NCI-H748 treated with DMSO at 0.1 percent for 48 hours (cell line): ENCODE measurements at places on chromosomes 3 and 15.

DNA sequence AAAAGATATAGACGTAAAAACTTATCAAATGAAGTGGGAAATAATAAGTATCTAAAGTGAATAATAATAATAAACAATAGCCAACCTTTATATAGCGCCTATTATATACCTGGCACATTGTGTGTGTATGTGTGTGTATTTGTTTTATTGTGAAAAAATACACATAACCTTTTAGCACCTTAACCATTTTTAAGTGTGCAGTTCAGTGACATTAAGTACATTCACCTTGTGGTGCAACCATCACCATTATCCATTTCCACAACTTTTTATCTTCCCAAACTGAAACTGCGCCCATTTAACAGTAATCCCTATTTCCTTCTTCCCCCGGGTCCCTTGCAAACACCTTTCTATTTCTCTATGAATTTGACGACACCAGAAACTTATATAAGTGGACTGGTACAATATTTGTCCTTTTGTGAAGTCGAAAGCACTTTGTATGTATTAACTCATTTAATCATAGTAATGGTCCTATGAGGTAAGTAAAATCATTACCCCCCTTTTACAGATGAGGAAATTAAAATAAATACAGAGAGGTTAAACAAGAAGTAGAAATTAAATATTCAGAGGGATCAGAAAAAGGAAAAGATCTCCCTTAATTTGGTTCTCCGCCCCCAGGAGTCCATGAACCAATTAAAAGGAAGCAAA lies 33.5 kb downstream of the GJD2 start:
- no peak for DNase-seq

- DNase-seq: peak; percentile 39
Measured at GRCh38 chr15:64634576-64635498, 140.6 kb downstream of the RBPMS2 start.

- DNase-seq: peak; percentile 70
Measured at GRCh38 chr3:158991146-158991705, 189.4 kb downstream of the MFSD1 start.

DNA sequence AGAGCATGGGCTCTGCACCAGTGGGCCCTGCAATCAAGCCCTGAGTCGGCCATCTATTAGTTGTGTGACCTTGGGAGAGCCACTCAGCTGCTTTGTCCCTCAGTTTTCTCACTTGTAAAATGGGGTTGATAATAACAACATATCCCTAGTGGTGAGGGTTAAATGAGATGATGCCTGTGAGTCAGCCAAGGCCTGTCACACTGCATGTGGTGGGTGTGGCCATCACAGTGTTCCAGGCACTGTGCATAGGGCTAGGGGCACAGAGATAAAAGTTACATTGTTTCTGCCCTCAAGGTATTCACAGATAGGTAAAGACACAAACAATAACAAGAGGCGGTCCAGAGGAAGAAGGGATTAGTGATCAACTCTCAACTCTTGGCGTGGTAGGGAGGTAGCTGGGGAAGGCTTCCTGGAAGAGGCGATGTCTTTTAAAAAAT lies 19.5 kb downstream of the SMAD6 start:
- no peak for DNase-seq

GRCh38 chr15:25763331-25763751 lies 99.8 kb downstream of the ATP10A start:
- DNase-seq: no peak

- DNase-seq: no peak
Measured at GRCh38 chr15:70293591-70294470, 196.1 kb upstream of the TLE3 start.

- DNase-seq: no peak
Measured at GRCh38 chr15:40182358-40183029, 21.6 kb downstream of the BUB1B start.

- no peak for DNase-seq
Measured at GRCh38 chr3:14608298-14608697, 43.3 kb upstream of the CCDC174 start.

DNA sequence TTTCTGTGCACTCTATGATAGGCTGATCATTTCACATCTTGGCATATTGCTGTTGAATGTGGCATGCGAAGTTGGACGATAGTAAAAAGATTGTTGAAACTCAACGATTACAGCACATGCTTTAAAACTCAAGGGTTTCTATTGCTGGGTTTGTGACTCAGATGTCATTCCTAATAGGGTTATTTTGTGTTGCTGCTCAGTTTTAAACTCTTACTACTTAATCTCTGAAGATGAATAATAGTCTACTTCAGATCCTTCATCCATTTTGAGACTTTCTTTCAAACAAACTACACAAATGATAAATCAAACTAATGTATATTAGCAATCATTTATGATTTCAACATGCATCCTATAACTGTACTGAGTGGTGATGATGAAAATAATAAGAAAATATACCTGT lies 71.3 kb upstream of the MBNL1 start:
- no peak for DNase-seq

DNA sequence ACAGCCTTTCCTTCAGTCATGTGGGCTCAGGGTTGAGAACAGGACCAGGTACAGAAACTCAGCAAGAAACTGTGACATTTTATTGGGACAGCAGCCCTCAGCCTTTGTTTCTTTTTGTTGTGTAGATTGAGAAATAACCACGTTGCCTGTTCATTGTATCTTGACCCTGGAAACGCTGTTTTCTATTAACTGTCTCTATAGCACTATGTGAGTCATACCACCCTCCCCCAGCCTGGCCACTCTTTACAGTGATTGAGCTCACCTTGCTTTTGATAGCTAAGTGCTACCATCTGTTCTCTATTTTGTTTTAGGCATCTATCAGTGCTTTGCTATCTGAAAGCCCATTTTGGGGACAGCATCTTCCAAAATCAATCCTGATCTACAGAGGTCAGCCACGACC lies 127.9 kb downstream of the CD47 start:
- no peak for DNase-seq

- no peak for DNase-seq
Measured at GRCh38 chr3:131962982-131963381, 71.8 kb downstream of the CPNE4 start.

GRCh38 chr3:157551961-157552360 lies 48.7 kb upstream of the VEPH1 start:
- no peak for DNase-seq

- DNase-seq: no peak
Measured at GRCh38 chr15:41487381-41487780, 6.3 kb upstream of the ITPKA start.

GRCh38 chr15:85583923-85584390 lies 203.6 kb downstream of the AKAP13 start:
- no peak for DNase-seq

- no peak for DNase-seq
Measured at GRCh38 chr3:38640661-38641452, 8.6 kb downstream of the SCN5A start.

- no peak for DNase-seq
Measured at GRCh38 chr3:45730409-45731154, 41.4 kb downstream of the SACM1L start.

DNA sequence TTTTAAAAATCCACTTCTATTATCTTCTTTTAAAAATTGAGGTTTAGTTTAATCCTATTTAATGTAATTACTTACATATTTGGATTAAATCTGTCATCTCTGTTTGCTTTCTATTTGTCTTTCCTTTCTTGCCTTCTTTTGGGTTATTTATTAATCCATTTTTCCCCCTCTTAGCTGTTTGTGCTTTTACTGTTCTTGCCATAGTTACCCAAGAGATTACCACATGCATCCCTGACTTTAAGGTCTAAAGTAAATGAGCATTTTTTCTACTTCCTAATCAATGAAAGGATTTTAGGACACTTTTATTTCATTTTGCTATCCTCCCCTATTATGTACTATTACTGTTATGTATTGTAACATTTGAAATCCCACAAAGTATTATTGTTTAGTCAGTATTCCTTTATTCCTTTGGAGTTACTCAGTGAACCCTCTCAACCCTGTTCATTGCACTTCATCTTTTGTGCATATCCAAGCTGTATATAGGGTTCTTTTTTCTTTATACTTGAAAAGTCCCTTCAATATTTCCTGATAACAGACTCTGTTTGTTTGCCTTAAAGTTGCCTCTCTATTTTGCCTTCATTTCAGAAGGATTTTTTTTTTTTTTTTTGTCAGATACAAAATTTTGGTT lies 62.7 kb downstream of the MEF2A start:
- no peak for DNase-seq

GRCh38 chr3:173135059-173135458 lies 6.0 kb downstream of the SPATA16 start:
- no peak for DNase-seq

GRCh38 chr3:195131176-195131575 lies 139.8 kb downstream of the XXYLT1 start:
- DNase-seq: no peak

DNA sequence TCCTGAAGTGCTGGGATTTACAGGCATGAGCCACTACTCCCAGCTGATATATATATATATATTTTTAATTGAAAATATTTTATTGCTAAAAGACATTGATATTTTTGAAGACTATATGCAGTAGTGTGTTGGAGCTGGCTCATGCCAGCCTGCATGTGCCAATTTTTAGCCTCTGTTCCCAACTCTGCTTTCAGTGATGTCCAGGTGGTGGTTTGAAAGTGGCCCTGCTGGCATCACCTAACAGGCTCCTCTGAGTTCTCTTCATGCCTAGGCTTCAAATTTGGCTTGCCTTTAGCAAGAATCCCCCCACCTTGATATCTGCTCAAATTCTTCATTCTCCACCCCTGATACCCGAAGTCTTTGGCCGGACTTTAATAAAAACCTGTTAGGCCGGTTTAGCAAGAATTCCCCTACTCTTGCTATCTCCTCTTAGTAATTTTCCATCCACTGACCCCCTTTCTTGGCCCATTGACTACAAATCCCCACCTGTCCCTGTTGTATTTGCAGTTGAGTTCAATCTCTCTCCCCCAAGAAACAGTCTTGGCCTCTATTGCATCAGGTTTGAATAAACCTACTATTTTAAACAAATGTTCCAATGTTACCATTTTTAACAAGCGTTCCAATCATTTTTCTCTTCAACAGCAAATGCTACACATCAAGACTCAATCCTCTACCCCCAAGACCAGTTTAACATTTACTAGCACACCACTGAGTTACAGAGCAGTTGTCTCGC lies 23.9 kb upstream of the CTSH start:
- DNase-seq: peak; percentile 1

- no peak for DNase-seq
Measured at GRCh38 chr3:35784169-35784568, 144.8 kb downstream of the ARPP21 start.

GRCh38 chr15:26160343-26160742 lies 297.2 kb upstream of the ATP10A start:
- DNase-seq: no peak
